ENCODE measurements at places on chromosomes 6 and 20.

DNA sequence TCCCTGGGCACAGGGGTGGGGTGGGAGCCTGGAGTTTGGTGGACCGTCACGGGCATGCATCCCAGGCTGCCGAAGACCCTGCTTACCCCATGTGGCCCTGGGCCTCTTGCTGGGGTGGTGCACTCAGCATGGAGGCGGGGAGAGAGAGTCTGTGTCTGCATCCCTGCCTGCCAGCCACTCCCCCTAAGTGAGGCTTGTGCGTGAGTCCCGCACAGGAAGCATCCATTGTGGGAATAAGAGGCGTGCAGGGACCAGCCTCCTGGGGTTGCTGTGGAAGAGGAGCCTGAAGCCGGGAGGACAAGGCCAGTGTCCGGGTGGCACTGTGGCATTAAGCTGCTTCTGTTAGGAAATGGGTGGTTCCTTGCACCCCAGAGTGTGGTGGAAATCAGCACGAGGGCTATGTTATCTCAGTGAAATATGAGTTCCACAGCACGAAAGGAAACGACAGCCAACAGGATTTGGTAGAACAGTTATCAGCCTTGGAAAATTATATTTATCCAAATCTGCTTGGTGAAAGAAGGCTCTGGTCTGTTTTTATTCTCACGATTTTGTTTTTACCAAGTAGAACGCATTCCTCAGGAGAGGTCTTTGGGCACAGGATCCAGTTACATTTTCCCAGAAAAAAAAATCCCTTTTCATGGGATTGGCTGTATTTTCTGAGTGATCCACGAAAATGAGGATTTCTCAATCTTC lies 35.7 kb downstream of the CDH4 start:
- no peak for DNase-seq

- no peak for DNase-seq
These were observed 13.0 kb downstream of the CLVS2 start for GRCh38 chr6:123009059-123009458.

- DNase-seq: no peak
These were observed 174.6 kb downstream of the GJA10 start for GRCh38 chr6:90068703-90069523.

GRCh38 chr6:54252496-54252895 lies 55.7 kb upstream of the TINAG start:
- DNase-seq: no peak

- no peak for DNase-seq
These were observed 274.1 kb upstream of the SASH1 start for GRCh38 chr6:148068437-148069061.

- no peak for DNase-seq
These were observed 320.2 kb upstream of the JARID2 start for GRCh38 chr6:14925699-14926026.

DNA sequence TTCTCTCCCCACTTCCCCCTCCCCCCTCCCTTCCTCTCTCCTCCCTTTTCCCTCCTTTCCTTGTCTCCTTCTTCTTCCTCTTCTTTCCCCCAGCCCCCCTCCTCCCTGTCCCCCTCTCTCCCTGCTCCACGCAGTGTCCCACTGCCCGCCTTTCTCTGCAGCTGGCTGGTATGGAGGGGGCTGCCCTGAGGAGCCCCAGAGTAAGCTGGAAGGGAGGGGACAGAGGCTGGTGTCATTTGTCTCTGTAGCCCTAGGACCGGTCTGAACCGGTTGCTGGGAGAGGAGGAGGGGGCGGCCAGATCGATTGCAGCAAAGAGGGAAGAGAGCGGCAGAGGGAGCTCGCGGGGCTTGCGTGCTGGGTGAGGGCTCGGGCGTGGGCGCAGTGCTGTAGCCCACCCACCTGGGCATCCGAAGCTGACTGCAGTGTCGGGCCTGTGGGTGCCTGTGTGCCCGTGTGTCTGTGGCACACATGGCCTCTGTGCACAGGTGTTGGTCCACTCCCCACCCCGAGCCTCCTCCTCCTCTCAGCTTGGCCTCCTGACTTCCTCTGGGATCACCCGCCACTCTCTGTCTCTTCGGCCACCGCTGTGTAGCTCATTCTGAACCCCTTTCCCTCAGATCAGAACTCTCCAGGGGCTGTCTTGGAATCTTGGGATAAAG lies 50.6 kb downstream of the SRC start:
- peak; percentile 83 for DNase-seq

GRCh38 chr6:166467436-166468000 lies 84.8 kb upstream of the MPC1 start:
- DNase-seq: no peak

DNA sequence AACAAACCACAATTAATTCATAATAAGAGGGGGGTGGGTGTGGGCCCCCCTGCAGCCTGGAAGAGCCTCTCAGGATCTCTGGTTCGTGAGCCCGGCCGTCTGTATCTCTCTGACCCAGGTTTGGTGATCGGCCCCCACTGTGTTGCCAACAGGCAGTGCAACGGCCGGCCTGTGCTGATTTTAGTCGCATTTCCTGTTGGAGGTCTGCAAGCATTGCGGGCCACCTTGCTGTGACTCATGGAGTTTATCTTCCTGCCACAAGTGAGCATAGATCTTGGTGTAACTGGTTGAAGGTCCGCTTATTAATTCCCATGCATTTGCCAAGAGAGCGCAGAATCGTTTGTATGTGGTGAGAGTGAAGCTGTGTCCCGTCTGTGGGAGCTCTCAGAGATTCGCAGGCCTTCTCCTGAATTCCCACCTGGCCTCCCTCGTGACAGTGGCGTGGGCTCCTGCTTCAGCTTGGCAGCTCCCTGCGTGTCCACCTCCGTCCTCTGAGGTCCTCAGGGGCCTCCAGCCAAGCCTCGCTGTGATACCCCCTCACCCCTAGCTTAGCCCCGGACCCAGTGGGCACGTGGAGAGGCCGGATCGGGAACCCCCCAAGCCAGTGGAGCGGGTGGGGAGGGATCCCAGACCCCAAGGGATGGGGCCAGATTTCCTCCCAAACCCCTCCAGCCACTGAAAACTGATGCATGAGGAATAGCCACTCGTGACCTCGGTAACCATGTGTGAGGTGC lies 269.8 kb downstream of the CDH4 start:
- peak; percentile 47 for DNase-seq

DNA sequence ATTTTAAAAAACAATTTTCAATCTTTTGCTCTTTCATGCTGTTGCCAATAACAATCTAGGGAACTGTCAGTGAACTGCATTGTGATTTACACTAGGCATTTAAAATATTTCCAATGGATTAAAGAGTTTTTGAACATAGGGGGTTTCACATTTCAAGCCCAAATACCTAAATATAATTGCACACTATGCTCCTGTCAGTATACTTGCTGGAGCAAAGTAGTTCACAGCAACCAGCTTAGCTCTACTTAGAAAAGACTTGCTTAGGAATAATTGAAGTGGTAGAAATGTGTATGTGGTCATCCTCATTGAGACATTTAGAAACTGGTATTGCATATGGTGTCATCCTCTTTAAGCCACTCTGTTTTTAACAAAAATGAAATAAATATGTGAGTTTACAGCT lies 41.7 kb upstream of the REV3L start:
- no peak for DNase-seq

DNA sequence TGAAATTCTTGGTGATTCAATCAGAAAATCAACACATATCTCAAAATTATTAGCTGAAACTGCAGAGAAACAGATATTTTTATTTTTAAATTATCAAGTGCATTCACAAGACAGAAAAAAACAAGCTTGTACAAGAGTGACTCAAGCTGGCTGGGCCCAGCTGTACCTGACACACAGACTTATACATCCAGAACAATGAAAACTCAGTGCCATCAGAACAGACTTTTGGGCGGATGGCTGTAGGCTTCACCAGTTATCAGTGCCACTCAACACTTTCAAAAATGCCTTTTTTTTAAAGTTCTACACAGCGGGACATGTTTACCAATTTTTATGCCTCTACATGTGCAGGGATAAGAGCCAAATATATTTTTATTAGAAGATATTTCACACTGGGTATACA lies 102.8 kb downstream of the MYB start:
- DNase-seq: no peak

DNA sequence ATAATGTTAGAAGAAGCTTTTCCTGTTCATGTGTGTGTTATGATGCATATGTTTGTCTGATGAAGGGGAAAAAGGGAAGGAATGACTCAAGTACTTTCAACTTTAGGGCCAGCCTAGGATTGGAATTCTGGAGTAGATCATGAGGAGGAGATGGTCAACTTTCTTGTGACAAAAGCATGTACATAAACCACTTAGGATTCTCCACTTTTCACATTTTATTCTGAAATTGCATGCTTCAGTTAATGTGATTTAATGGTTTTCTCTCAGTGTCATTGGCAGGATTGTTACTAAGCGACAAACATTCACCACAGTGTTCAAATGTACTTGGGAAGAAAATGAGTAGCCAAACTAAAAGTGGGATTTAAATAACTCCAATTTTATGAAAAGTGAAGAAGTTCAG lies 80.1 kb downstream of the UTRN start:
- no peak for DNase-seq

- no peak for DNase-seq
These were observed 105.7 kb upstream of the FAM184A start for GRCh38 chr6:119184008-119184648.

GRCh38 chr6:110095935-110096334 lies 83.5 kb downstream of the WASF1 start:
- DNase-seq: no peak

DNA sequence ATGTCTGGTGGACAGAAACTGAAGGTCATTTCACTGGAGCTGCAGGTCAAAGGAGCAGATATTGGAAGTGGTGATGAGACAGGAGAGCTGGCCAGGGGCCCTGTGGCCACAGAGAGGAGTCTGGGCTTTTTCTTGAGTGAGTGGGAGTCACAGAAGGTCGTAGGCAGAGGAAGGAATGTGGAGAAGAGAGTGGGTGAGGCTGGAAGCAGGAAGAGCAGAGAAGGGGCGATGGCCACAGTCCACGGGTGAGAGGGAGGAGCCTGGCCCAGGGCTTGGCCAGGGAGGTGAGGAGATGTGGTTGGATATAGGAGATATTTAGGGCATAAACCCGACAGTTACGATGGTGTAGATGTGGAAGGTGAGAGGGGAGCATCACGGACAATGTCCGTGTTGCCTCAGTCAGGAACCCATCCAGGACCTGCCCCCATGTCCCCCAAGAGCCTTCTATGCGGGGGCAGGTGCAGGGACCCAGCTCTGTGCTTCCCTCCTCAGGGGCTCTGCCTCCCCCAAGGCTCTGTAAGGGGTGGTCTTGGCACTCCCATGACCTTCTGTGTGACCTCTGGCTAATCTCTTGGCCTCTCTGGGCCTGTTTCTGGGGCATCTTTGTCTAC lies 150.5 kb upstream of the PTPN1 start:
- DNase-seq: no peak

DNA sequence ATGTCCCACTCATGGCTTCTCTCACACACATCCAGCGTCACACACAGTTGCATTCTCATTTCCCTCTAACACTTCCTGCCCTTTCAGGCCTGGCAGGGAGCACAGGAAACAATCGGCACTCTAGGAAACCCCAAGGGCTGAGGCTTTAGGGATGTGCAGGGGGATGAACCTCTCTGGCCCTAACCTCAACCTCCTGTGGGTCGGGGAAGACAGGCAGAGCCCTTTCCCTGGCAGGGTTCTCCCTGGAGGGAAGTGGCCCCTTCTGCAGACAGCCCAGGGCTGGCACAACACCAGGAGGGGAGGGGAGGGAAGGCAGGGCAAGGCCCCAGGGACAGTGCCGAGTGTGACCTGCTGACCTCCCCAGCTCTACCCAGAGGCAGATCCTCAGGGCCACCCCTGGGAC lies 2.7 kb downstream of the TEAD3 start:
- peak; percentile 72 for DNase-seq

GRCh38 chr6:149723771-149724417 lies 6.0 kb upstream of the LATS1 start:
- DNase-seq: peak; percentile 83

DNA sequence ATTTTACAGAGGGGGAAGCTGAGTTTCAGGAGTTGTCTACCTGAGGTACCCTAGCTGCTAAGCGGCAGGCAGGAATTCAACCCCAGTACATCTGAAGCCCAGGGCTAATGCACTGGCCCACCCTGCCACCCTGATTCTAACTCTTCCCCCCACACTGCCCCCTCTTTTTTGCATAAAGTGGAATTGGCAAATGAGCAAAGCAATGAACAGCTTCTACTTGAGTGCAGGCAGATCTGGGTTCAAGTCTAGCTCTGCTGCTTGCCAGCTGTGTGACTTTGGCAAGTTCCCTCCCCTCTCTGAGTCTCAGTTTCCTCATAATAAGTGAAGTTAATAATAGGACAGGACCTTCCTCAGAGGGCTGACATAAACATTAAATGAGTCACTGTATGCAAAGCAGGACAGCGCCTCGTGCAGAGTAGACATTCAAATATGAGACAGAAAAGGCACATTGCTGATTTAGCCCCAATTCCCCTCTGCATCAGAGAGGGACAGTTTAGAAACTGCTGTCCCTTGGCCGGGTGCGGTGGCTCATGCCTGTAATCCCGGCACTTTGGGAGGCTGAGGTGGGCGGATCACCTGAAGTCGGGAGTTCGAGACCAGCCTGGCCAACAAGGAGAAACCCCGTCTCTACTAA lies 4.7 kb downstream of the ADA start:
- DNase-seq: peak; percentile 84

DNA sequence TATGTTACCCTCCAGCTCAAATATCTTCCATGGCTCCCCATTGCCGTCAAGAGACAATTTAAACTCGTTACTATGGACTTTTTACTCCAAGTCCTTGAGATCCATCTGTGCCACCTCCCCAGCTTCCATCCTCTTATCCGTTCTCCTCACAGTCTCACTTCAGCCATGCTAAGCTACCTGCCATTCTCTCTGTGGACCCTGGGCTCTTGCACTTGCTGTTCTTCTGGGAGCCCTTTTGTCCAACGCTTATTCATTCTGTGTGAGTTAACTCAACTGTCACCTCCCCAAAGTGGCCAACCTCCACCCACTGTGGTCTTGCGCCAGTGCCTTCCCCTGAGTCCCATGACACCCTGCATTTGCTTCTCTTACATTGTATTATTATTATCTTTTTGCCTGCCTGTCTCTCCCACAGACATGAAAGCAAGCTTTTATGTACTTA lies 132.4 kb downstream of the BCAS1 start:
- peak; percentile 74 for DNase-seq

DNA sequence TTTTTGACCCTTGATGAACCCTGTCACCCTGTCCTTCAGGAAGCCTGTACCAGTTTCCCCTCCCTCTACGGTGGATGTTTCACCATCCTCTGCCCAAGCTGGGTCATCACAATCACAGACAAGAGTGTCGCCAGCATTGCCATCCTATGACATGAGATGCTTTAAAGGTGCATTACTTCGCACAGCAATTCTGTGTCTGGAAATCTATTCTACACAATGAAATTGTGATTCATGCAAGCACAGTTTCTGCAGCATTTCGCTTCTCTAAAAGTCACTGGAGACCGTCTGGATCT lies 2.5 kb upstream of the ULBP2 start:
- no peak for DNase-seq
